ENCODE measurements at places on chromosomes 5 and 9. TPM values are rescaled to one million over a fixed set of nuclear protein-coding genes. Genes with fewer than 3 reads are reported as not detected.
A peak's percentile ranks its signal among the peaks of the same experiment; 100 is the strongest.

GRCh38 chr9:135388530-135388929 lies 91.1 kb upstream of the PPP1R26 start:
- no peak for DNase-seq

DNA sequence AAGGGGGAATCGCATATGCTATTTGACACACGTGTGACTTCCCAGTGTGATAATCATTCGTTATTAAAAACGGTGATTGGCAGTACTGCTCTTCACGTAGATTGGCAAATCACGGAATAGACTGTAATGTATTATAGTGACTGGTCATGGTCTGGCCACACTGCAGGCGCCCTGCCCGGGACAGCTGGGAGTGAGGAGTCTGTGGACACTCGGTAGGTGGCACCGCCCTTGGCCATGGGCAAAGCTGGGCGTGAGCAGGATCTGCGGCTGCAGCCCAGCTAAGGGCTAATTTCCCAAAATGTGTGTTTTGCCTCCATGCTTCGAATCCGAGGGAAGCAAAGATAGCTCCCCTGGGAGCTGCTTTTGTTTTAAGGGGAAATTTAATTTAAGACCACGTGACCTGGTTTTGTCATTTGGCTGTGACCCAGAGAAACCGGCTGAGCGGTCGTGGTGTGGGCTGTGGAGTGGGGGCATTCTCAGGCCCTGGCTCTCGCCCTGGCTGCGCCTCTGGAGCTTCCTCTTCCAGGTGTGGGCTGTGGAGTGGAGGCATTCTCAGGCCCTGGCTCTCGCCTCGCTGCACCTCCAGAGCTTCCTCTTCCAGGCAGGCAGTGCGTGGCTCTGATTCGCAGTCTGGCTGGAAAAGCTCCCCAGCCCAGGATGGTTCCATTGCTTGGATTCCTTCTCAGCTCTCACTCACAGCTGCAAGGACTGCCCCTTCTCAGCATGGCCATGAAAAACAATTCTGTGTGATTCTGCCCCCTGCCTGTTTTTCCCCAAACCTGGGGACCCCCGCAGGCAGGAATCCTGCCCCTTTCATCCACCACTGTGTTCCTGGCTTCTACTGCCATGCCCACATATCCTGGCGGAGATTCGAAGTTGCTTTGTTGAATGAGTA lies 131.1 kb downstream of the OLFM1 start:
- no peak for DNase-seq

GRCh38 chr9:14096258-14096922 lies 217.6 kb downstream of the NFIB start:
- DNase-seq, result peak; percentile 96

DNA sequence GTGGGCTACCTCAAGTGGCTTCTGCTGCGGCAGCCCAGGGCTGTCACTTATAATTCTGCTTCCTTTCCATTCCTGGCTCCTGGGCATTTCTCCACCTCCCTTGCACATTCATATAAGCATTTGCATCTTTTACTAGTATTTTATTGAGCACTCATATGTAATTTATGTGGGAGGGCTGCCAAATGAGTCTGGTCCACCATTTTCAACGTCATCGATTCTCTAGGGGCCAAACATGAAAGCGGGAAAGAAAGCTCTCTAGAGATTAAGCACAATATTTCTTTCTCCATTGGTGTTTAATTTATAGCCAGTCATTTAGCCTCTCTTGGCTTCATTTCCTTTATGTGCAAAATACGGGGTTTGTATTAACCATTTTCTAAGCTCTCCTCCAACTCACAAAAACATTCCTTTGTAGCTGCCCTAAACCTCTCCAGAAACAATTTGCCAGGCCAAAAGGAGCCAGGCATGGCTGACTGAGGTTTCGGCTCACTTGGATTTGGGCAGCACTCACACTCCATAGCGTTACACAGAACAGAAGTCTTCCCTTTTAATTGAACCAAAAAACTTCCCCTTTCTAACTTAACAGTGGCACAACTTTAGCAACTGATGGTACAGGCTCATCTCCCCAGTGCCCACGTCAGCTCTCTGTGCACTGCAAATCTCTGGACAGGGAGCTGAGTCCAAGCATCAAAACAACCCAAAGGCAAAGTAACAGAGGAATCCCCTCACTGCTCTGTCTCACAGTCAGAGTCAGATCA lies 183.5 kb downstream of the ROR2 start:
- DNase-seq, result no peak

DNA sequence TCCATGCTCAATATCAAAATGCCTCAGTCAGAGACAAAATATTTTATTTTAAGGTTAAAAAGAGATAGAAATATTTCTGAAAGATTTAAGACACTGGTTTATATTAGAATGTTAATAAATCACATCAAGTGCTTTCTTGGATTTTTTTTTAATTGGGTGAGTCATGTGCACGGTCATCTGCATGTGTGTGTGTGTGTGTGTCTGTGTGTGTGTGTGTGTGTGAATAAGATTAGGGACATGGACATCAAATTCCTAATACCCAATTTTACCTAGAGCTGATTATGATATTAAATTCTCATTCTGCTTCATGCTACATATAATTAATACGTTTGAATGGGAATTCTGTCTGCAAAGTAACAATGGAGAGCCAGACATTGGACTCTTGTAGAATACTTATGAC lies 122.9 kb downstream of the BASP1 start:
- peak; percentile 15 for DNase-seq

- DNase-seq, result peak; percentile 29
Observed at GRCh38 chr5:32852535-32852934, 141.4 kb downstream of the NPR3 start.

DNA sequence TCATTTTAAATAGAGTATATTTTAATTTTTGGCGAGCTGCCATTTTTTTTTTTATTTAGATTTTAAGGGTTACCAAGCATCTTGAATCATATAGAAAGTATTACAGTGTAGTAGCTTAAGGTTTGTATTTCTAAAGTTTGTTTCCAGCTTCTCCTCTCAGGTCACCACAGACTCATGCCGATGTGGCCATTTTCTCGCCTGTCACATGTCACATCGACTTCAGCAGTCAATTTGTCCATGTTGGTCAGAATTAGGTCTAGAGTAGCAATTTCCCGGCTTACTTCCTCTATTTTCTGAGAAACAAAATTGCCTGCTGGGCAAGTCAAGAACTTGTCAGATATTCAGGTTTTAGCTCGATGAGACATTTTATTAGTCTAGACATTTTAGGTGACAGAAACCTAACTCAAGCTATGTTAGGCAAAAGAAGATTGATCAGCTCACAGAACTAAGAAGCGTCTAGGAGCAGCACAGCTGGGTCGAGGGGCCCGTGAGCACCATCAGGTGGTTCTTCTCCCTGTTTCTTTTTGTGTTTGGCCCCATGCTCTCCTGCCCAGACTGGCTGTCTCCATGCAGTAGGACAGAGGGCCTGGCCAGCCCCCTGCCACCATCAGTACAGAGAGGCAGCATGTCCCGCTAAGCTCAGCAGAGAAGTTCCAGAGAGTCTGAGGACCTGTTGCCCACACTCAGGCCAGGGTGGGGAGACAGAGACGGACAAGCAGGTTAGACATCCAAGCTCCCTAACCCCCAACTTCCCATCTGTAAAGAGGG lies 48.4 kb upstream of the AFAP1L1 start:
- no peak for DNase-seq

DNA sequence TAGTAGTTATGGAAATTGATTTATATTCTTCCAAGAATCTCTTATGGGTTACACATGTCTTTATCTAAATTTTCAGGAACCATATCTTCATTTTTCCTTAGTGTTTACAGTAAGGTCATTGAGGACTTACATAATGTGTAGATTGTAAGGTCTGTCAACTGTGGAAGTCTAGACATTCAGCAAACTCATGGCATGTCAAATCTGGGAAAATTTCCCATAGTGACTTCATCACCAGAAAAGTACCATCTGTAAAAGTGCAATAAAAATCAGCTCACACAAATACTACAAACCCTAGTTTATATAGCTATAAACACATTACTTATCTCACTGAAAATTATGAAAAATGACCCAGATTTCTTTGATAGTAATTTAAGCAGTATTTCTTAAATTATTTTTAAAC lies 419.4 kb downstream of the MTRR start:
- no peak for DNase-seq

- DNase-seq, result peak; percentile 86
Observed at GRCh38 chr9:133991964-133992779, at the start of gene VAV2. VAV2 (minus strand) TSS chr9:133992324; CDS start chr9:133992278, 46 bp downstream.

NCS1 gene
- 49.6 TPM for total RNA-seq

FOXB2 gene
- not detected for total RNA-seq

DNA sequence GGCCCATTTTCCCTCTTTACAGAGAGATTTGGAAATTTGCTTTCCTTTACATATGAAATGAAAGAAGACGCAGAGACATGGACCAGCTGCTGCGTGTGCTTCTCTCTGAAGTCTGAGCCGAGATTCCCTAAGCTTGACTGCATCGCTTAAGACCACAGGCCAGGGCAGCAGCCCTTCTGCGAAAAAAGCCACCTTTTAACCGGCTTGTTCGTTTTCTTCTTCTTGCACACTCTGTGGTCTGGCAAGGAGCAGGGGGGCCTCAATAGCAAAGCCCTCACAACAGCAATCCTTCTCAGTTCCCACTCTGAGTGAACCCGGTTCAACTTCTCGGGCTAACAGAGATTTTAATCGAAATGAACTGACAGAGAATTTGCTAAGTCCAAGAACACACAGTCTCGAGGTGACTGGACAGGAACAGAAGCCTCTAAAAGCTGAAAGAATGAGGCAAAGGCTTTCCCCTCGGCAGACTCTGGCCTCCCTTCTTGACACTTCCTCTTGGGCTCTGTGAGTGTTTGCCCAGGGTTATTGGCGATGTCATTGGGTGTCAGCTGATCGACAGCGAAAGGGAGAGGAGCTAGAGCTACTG lies 512.9 kb upstream of the KLF4 start:
- DNase-seq, result no peak

GRCh38 chr5:154751854-154752253 lies 3.3 kb upstream of the LARP1 start:
- no peak for DNase-seq

DNA sequence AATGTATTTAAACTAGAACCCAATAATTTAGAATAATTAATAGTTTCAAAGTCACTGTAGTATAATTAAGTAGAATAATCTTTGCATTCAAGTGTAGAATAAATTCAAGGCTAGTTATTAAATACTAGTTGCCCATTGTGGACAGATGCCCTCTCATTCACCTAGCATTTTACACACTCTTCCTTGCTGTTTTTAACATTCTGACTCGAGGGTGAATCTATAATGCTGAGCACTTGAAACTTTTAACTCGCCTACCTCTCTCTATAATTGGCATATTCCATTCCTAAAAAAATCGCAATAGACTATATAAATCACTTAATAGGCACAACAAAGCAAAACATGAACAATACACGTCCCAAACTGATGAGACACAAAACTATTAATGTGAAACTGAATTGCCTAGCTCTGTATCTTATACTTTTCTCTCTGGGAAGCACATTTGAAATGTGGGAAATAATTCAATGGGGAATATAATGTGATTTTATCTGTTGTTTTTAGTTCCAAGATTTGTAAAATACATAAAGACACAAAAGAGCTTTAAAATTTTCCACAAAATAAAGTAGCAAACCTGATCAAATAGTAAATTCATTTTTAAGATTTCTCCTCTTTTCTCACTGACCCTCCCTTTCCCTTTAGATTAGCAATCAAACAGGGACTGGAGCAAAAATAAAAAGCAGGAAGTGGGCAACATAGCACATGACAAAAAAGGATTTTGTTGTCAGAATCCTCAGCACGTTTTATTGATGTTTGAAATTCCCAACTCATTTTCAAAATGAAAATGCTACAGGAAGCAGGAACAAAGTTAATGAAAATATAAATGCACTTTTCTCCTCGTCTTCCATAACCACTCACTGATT lies 295.6 kb downstream of the PDE4D start:
- DNase-seq, result no peak

GRCh38 chr5:150492621-150493020 lies 15.3 kb upstream of the NDST1 start:
- DNase-seq, result peak; percentile 67

- no peak for DNase-seq
Observed at GRCh38 chr9:99722877-99723276, 98.8 kb upstream of the NR4A3 start.

DNA sequence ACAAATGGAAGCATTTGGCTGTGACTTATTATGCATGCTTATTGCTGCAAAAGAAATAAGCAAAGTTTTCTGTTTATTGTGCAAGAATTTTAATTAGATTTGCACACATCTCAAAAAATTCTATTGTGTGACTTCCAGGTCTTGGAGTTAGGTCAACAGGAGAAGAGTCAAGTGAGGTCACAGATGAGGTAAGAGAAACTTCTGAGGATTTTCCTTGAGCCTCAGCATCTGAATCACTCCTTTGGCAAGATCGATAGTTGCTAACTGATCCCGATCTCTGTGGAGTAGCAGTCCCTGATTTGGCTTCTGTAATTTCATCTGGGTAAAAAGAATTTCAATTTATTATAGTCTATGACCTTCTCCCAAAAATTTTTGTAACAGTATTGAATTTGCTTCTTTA lies 6.9 kb upstream of the TTC33 start:
- no peak for DNase-seq

- no peak for DNase-seq
Observed at GRCh38 chr5:158786390-158786789, 313.3 kb downstream of the EBF1 start.

DNA sequence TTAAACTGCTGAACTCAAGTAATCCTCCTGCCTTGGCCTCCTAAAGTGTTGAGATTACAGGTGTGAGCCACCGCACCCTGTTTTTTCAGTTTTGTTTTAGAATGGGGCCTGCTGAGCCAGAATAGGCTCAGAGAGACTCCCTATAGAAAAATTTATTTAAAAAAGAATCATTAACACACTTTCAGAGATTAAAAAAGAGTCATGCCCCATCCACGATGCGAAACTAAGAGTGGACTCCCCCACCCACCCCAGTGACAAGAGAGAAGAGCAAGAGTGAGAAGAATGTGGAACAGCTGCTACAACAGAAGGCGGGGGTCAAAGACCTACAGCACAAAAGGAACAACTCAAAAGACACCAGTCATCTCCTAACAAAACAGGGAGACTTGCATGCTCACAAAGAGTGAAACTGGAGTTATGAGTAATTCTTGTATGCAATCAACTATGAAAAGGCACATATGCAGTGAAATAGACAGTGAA lies 47.2 kb downstream of the GLDC start:
- no peak for DNase-seq

DNA sequence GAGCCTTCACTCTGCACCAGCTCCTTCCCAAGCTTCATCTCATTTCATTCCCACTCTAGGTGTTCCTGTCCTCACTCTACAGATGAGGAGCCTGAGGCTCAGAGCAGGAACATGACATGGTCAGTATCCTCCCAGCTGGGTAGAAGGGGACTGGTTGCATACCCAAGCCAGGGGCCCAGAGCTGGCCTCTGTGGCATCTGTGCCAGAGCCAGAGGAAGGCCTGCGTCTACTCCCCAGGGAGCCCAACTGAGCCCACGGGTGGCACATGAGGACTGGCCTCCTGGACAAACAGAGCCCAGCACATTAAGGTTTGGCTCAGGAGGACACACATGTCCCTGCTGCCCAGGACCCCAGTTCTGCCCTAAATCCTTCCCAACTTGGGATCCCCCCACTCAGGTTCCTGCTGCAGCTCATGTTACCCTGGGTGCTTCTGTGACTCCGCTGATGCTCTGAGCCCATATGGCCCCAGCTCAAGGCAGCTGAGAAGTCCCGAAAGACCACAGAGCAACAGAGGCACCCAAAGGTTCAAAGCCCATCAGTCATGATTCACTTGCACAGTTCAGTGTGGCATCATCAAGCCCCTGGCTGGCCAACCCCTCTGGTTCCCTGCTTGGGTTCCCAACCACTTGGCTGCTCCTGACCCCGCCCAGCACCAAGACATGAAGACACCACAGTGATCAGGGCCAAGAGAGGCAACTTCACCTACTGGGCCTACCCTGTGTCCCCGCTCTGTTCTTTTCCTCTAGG lies 8.5 kb upstream of the NEURL1B start:
- no peak for DNase-seq

All from Daoy (cell line).